Central memory CD8-positive, alpha-beta T cell (primary cell): ENCODE measurements at places on chromosomes 3 and 15.

- no peak for DNase-seq
Measured at GRCh38 chr15:51380999-51381806, 39.7 kb downstream of the GLDN start.

- no peak for DNase-seq
Measured at GRCh38 chr15:68096099-68096498, 42.0 kb downstream of the PIAS1 start.

GRCh38 chr15:86162641-86163040 is 83.0 kb downstream of the AGBL1 start:
- DNase-seq, result no peak

GRCh38 chr3:93923006-93923405 is 50.7 kb downstream of the PROS1 start:
- DNase-seq, result no peak

GRCh38 chr3:151044706-151045105 is 40.8 kb upstream of the MED12L start:
- DNase-seq, result no peak

GRCh38 chr15:74816624-74817369 is 4.2 kb downstream of the LMAN1L start:
- no peak for DNase-seq

DNA sequence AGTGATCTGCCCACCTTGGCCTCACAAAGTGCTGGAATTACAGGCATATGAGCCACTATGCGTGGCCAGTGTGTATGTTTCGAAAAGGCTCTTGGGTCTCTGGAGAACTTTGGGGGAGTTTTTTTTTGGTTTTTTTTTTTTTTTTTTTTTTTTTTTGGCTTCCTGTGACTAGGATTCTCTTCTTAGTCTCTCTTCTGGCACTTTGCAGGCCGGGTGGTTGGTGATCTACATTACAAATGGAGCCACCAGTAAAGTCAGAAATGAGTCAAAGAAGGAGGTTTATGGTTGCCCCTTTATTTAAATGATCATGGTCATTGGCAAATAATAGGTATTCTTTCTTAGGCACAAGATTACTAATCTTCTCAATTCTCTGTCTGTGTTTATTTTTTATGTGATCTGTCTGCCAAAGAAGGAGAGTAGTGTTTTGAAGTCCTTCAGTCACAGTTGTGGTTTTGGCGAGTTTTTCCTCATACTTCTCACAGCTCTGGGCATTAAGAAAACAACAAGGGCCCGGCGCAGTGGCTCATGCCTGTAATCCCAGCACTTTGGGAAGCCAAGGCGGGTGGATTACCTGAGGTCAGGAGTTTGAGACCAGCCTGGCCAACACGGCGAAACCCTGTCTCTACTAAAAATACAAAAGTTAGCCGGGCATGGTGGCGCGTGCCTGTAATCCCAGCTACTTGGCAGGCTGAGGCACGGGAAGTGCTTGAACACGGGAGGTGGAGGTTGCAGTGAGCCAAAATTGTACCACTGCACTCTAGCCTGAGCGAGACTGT is 38.3 kb downstream of the PDE8A start:
- DNase-seq, result no peak

GRCh38 chr15:60072826-60073465 is 68.8 kb downstream of the FOXB1 start:
- DNase-seq, result no peak

DNA sequence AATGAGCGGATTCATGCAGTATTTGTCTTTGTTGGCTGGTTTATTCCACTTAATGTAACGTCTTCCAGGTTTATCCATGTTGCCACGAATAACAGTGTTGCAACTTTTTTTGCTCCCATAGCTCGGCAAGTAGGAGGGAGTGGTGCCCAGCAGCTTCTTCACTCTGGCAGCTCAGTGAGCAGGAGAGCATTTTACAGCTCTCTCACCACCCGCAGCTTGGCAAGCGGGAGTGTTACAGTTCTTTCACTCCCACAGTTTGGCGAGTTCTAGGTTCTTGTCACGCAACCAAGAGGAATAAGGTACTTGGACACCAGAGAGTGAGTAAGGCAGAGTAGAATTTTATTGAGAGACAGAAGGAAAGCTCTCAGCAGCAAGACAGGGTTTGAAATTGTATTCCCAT is 935.2 kb downstream of the TBL1XR1 start:
- no peak for DNase-seq
